HFFc6 (cell line): ENCODE measurements at places on chromosomes 2 and 18.

GRCh38 chr18:50097702-50098101 is 97.2 kb downstream of the MYO5B start:
- no peak for DNase-seq

DNA sequence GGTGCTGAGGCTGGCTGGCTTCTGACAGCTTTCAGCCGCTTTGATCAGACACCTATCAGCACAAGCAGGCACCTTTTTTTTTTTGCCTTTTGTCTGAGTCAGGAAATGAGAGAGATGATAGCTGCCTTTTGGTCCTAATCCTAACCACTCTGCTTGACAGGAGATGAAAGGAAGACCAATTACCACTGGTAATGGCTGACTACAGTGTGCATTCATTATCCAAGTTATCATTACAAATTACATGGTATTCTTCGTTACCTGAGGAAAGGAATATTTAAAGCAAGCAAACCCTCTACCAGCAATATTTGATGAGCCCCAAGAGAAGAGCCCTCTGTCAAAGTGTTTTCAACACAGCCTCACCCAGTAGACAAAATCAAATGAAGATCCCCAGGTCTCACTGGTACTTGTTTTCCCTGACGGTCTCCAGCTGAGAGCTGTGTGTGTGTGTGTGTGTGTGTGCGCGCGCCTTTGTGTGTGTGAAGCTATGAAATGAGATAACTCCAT is 925.7 kb downstream of the DCDC2C start:
- no peak for DNase-seq

- DNase-seq = no peak
Observed at GRCh38 chr2:113709022-113709421, 47.4 kb downstream of the SLC35F5 start.

GRCh38 chr2:63903003-63903402 is 61.3 kb downstream of the UGP2 start:
- peak; percentile 29 for DNase-seq

DNA sequence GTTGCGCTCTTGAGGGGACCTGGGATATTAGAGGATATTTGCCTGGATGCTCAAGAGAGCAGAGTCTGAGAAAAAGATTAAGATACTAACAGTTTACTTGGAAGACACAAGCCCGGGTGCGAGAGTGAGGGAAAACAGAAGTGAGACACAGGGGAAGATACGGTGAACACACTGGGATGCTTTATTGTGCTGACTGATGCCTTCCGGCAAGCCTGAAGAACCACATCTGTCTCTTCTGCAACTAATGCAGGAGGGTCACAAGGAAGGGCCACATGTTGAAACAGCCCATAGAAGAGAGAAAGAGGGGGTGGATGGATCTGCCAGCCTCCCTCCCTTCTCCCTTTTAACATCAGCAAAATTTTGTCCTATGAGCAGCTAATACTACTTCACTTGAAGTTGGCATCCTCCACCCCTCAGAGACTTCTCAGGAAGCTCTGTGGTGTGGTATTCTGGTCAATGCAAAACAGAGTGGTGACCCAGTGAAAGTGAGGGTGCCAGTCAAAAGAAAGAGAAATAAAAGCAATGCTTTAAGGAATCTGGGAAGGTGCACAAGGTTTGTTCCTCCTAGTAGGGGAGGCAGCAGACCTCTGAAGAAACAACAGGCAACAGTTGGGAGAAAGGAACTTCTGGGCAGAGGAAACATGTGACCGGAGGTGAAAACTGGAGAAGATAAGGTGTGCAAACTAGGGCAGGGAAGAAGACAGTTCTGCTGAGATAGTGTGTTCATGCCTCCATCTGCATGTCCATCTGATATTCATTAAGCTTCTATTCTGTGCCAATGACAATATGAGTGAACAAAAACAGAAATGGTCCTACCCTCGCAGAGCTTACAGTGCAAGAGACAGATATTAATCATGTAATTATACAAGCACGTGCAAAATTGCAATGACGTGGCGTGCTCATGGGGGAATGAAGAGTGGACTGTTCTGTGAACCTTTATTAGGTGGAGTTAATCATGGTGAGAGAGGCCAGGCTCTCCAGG is 107.1 kb downstream of the LYPD6B start:
- no peak for DNase-seq

- DNase-seq = no peak
Observed at GRCh38 chr18:39359636-39360035, 1794.0 kb upstream of the CELF4 start.

DNA sequence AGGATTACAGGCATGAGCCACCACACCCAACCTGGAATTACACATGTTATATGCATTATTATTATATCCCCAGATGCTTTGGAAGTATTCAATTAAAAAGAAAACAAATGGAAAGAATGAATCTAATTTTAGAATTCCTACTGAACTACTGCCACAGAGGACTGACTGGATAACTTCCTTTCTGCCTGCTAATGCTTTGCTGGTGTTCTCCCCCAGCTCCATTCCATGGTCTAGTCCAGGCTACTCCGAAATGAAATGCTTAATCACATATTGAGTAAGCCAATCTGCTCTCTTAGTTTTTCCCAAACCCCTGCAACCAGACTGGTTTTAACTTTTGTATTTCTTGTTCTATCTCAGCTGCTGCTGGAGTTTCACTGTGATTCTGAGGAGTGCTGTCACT is 519.1 kb downstream of the SOX11 start:
- no peak for DNase-seq

- DNase-seq = peak; percentile 73
Observed at GRCh38 chr18:58004317-58004716, 39.7 kb upstream of the NEDD4L start.

GRCh38 chr2:3174626-3175567 is 202.7 kb downstream of the EIPR1 start:
- DNase-seq = no peak

- no peak for DNase-seq
Observed at GRCh38 chr18:48882379-48882778, 68.4 kb downstream of the SMAD7 start.

- no peak for DNase-seq
Observed at GRCh38 chr2:235978022-235978421, 190.2 kb downstream of the GBX2 start.

- no peak for DNase-seq
Observed at GRCh38 chr2:156379071-156379470, 46.5 kb upstream of the NR4A2 start.

DNA sequence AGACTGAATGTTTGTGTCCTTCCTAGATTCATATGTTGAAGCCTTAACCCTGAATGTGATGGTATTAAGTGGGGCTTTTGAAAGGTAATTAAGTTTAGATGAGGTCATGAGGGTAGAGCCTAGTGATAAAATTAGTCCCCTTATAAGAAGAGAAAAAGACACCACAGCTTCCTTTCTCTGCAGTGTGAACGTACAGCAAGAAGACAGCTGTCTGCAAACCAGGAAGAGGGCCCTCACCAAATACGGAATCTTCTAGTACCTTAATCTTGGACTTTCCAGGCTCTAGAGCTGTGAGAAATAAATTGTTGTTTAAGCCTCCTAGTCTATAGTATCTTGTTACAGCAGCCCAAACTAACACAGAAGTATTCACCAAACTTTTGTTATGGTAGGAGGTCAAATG is 57.1 kb upstream of the CYTIP start:
- DNase-seq = no peak

- no peak for DNase-seq
Observed at GRCh38 chr2:144847347-144848080, 327.6 kb upstream of the ZEB2 start.

DNA sequence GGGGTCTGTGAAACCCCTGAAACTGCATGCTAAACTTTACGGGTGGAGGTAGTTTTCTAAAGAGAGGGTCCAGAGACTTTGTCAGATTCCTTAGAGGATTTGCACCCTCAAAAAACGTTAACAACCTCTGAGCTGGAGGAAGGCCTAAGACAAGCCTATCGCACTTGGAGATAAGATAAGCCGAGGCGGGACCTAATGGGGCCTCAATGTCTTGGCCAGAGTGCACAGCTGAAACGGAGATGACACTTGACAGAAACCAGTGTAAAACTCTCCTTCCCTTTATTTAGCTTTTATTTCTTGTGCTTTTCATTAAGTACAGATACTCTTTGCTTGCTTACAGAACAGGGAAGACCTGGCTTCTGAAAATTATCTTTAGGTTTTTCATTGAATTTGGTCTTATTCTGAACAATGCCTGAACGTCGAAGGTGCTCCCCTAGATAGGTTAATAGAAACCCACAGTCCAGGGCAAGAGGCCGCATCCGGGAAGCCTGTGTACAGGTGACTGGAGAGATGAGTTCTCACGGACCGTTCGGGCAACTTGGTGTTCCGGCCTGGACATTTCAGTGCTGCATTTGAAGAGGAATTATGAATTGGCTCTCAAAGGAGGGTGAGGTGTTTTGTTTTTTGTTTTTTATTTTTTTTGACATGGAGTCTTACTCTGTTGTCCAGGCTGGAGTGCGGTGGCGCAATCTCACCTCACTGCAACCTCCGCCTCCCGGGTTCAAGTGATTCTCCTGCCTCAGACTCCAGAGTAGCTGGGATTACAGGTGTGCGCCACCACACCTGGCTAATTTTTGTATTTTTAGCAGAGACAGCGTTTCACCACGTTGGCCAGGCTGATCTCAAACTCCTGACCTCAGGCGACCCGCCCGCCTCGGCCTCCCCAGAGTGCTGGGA is 49.7 kb downstream of the SH3BP4 start:
- no peak for DNase-seq

DNA sequence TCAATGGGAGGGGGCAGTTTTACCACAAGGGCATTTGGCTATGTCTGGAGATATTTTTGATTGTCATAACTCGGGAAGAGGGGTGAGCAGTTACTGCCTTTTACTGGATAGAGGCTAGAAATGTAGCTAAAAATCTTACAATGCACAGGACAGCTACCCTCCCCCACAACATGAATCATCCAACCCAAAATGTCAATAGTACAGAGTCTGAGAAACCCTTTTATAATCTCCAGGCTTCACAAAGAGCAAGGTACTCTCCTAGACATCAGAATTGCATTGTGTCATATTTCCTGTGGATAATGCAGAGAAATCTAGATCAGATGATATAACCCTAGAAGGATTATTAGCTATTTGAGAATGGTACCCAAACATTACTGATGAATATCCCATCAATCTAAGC is 277.1 kb upstream of the NRP2 start:
- DNase-seq = peak; percentile 19

- no peak for DNase-seq
Observed at GRCh38 chr18:79801641-79802040, 3.9 kb downstream of the KCNG2 start.
